Kasumi-1 (cell line): ENCODE measurements at places on chromosomes 6 and 20.

GRCh38 chr6:102023977-102024657 lies 630.6 kb downstream of the GRIK2 start:
- DNase-seq = no peak

- no peak for DNase-seq
Measured at GRCh38 chr6:169659820-169660610, 41.8 kb downstream of the WDR27 start.

DNA sequence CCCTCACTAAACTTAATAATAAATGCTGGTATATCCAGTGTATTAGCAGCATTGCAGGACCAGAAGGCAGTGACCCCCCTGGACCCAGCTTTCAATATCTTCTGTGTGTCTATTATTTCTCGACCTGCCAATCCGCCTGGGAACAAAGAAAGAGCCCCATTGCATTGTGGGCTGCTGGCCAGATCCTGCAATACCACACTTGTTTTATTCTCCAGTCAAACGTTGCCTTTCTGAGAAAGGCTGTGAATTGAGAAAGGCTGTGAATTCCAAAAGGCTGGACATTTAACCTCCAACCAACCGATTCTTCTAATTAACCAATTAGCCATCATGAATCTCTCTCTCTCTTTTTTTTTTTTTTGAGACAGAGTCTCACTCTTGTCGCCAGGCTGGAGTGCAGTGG lies 1.5 kb upstream of the MTO1 start:
- DNase-seq = peak; percentile 17

DNA sequence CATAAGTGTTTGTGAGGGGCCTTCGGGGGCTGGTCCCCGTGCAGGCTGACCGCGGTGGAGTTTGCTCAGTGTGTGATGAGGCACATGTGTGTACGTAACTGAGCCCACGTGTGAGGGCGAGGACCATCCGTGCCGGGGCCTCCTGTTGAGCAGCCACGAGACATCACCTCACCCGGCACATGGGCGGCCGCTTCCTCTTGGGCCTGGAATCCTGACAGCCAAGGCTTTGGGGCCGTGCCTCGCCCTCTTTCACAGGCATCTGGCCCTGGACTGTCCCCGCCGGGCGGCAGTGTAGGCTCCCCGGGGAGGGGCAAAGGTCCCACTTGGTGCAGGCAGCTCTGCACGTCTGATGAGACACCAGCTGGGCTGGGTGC lies 202.3 kb downstream of the DLL1 start:
- no peak for DNase-seq

- DNase-seq = no peak
Measured at GRCh38 chr20:35191419-35192117, 19.7 kb downstream of the PROCR start.

GRCh38 chr20:54132612-54133433 lies 41.0 kb downstream of the CYP24A1 start:
- no peak for DNase-seq

DNA sequence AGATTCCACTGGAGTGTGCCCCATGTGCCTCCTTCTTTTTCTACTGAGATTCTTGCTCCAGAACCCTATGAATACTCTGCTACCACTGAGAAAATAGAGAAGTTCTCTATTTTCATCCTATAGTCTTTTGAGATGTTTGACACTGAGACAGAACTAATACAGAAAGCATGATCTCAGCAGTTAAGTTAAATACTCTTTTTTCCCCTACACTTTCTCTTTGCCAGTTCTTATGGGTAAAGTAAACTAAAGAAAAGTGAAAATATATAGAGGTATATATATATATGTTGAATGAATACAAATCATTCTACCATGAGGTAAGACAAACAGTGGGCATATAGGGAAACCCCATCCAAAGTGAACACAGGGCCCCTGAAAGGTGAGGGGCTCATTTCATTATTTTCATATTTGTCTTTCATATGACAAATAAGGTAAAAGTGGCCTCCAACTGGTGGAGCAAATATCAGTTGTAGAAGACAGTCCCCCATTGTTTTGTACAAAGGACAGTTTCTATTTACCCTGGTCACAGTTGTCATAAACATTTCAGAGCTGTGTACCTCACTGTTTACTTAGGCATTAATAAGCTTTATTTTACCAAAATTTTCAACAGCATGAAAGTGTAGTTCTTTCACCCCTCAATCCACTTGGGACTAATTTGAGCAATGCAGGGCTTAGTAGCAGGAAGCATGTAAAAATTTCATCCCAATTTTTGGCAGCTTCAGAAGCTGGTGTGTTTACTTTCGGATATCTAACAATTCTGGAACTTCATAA lies 188.3 kb upstream of the MARCKS start:
- DNase-seq = no peak

DNA sequence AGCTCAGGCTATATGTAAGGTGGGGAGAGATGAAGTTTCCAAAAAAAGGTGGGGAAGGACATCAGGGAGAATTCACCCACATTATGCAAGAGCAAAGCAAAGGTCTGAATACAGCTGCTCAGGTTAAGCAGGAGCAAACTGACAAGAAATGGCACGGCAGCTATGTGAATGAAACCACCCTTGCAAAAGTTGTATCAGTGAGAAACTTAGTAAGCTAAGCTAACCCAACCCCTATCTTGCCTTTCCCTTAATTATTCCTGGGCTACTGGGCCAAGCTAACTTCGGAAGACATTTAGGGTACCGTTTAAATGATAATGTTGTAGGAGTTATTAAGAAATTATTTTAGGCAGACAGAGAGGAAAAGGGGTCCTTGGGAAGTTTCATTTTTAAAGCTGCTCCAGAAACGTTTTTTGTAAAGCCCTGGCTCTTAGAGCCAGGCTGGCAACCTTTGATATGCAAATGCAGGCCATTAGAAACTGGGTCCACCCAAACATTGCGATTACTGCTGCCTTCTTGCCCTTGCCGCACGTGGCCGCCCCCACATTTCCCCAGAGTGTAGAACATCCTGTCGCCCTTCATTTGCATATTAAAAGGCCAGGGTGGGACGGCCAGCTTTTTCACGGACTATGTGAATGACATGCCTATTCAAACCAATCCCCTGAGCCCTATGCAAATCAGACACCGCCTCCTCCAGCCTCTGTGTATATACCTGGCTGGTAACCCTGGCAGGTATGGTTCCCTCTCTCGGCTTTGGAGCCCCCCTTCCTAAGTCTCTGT lies 60.5 kb upstream of the SAMD5 start:
- no peak for DNase-seq

- no peak for DNase-seq
Measured at GRCh38 chr6:154123155-154123956, 84.3 kb downstream of the OPRM1 start.

DNA sequence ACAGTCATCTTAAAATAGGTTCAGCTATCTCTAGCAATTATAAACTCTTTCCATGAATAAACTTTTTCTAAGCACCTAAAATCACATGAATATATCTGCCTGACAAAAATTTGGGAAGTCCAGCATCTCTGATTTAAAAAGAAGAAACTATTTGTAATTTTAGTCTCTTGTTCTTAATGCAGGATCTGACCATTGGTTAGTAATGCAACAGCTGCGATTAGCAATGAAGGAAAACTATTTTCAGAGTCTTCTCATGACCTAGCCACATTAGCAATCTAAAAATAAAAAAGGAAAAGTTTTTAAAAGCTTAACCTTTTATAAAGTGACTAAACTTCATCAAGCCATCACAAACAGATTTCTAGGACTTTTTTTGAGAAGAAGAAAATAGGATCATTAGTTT lies 97.5 kb downstream of the PTPRK start:
- DNase-seq = no peak

GRCh38 chr6:33738879-33739278 lies 7.8 kb downstream of the IP6K3 start:
- DNase-seq = no peak

GRCh38 chr6:49409951-49410542 lies 53.0 kb downstream of the MMUT start:
- DNase-seq = peak; percentile 66

DNA sequence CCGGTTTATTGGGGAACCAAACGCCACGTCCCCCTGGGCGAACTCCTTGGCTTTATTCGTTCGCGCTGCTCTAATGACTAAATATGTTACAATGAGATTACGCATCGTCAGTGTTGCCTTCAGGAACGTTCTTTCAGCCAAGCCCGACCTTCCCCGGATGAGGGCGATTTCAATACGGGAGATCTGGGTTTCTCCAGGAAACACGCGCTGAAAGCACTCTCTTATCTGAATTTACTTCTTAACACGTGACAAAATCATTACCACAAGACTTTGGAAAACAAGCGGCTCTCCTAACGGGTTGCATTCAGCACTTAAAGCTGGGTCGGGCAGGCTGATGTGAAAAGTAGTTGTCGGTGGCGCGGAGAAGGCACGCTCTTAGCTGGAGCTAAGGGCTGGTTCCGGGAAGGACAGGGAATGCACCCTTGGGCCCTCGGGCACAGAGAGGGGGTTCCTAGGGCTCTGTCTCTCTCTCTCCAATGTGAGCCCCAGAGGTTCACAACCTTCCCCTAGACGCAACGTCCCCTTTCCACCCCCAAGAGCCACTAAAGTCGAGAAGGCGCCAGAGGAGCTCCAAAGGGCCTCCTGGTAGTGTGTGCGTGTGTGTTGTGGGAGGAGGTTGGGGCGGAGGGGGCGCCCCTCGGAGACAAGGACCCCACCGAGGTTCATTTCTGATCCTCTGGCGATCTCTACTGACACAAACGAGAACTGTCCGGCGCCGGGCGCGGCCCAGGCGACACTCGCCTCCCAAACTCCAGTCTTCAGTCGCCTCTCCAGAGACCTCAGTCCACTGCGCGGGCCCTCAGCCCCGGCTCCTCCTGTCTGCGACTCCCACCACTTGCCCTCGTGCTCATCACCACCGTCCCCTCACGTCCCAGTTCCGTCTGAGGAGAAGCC lies 7.1 kb upstream of the NKX2-2 start:
- no peak for DNase-seq

DNA sequence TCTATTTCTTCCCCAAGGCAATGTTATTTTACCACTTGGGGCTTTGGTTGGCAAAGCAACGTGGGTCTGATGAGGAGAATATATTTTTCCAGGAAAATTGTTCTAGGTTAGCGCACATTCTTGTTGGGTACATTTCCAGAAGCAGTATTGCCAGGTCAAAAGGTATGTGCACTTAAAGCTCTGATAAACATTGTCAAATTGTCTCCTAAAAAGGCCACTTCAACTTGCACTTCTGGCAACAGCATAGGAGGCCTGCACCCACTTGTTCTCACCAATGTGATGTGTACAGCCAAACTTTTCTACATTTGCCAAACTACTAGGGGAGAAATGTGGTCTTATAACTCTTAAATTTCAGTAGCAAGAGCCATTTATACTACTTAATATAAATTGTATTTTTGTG lies 197.5 kb upstream of the COL21A1 start:
- DNase-seq = no peak

DNA sequence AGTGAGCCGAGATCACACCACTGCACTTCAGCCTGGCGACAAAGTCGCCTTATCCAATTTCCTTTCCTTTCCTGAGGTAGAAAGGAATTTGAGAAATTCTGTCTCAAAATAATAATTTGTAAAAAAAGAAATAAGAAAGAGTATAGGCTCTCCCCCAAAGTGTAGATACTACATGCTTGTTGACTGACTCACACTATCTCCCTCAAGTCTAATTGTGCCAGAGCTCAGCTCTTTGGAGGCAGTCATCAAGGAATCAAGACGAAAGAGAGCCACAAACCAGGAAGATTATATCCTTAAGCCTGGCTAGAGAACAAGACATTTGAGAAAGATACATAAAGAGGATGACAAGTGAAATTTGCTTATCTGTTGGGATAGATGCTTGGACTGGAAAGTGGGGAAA lies 3.7 kb upstream of the FKBPL start:
- no peak for DNase-seq

GRCh38 chr6:125357515-125358256 lies 55.9 kb upstream of the HDDC2 start:
- peak; percentile 71 for DNase-seq

DNA sequence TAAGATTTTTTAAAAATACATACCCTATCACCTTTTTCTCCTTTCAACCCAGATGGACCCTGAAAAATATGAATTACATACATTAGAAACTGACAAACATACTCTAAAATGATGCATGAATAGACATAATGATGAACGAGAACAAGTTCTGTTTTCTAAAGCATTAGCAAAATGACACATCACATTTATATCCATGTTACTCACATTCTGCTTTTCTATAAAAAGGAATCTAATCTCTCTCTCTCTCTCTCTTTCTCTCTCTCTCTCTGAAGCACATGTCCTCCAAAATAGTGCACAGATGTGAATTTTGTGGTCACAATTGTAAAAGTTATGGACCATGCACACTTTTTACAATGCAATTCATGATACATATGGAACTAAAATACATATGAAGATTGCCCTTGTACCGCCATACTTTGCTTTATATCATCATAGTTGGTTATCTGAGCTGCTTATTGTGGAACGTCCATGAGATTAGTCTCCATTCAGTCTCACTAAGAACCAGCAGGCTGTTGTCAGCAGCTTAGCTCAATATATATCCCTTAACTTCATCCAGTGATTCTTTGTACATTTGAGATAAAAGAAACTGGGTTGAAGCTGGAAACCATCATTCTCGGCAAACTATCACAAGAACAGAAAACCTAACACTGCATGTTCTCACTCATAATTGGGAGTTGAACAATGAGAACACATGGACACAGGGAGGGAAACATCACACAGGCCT lies 114.2 kb downstream of the COL12A1 start:
- no peak for DNase-seq

DNA sequence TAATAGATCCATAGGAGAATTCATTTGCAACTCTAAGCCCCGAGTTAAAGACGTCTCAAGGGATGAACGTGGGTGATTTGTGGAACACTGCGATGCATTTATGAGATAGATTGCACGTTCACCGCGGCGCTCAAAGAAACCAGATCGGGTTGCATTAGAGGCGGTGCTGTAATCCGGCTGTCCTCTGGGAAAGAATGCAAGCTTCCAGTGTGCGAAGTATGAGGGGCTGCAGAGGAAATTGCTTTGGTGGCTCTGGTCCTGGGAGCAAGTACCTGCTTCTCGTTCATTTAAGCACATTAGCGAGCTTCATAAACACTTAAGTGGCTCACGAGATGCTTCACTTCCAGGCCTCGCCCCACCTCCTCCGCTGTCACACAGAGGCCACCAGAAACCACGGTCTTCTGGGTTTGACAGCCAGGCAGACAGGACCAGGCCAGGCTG lies 182.3 kb downstream of the CDH4 start:
- DNase-seq = no peak

GRCh38 chr20:43560974-43561373 lies 2.1 kb downstream of the SGK2 start:
- no peak for DNase-seq

DNA sequence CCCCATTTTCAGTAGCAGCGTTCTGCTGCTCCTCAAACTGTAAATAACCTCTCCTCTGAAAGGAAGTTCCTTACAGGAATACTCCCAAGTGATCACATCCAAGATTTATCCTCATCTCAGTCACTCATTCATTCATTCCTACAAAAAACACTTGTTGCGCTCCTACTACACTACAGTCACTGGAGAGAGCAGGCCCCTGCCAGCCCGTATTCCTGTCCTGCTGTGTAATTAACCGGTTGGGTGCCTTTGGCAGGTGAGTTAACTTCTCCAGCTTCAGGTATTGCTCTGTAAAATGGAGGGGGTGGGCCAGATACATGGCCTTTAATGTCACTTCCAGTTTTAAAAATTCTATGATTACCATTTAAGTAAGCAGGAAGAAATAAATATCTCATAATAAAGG lies 15.0 kb upstream of the ZBTB24 start:
- no peak for DNase-seq

- DNase-seq = no peak
Measured at GRCh38 chr6:88403486-88403885, 237.3 kb upstream of the CNR1 start.

GRCh38 chr6:72813807-72814596 lies 192.1 kb downstream of the KCNQ5 start:
- peak; percentile 60 for DNase-seq
